ENCODE measurements at places on chromosomes 3 and 15.

DNA sequence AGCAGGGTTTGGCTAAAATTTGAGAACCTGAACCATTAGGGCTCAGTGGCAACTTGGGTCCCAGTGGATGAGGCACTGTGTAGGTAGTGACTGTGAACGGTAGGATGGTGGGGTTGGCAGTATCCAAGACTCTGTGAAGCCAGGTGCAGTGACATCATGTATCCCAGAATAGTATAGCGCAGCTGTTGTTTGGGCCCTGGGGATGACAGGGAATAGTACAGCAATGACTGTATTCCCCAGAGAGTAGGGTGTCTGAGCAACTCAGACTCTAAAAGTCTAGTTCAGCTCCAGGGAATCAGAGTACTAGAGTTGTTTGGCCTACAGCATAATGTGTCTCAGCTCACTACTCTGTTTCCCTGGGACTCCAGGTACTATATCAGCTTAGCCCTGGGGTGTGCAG, 20.7 kb upstream of the PPP2R3A start:
- DNase-seq, result no peak

- DNase-seq, result no peak
Measured at GRCh38 chr3:134860141-134860540, 65.1 kb downstream of the EPHB1 start.

DNA sequence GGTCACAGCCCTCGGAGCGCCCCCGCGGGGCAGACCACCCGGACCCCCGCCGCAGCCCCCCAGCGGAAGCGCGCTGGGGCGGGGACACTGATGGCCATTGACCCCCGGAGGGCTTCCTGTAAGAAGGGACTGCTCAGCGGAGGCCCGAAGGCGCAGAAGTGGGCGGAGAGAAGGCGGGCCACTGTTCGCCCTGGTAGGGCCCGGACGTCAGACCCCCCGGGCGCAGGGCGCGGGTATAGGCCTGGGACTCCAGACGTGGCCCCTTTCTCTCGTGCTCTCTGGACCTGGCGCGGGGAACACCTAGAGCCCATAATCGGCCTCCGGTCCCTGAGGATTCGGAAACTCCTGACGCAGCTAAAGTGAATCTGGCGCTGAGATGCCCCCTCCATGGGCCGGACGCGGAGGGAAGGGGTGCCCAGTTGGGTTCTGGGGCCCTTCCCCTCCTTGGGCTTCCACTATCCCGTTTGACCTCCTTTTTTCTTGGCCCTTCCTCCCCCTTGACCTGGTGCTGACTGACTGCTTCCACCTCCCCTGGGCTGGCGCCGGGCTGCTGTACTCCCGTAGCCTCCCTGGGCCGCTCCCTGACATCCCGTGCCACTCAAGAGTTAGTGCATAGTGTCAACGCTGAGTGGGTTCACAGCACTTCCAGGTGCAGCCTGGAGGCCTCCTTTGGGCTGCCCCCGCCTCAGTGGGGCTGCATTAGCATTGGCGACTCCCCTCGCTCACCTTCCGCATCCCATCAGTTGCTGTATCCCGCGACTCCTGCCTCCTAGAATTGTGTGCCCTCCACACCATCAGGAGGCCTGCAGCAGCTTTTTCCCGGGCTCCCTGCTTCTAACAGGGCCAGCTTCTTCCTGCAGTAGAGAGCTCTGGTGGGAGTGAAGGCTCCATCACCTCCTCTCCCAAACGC, 694 bp downstream of the ABTB1 start:
- DNase-seq, result peak; percentile 74

GRCh38 chr15:77974098-77974414, 103.5 kb downstream of the TBC1D2B start:
- DNase-seq, result no peak

GRCh38 chr3:172142864-172143451, 103.6 kb downstream of the FNDC3B start:
- no peak for DNase-seq

DNA sequence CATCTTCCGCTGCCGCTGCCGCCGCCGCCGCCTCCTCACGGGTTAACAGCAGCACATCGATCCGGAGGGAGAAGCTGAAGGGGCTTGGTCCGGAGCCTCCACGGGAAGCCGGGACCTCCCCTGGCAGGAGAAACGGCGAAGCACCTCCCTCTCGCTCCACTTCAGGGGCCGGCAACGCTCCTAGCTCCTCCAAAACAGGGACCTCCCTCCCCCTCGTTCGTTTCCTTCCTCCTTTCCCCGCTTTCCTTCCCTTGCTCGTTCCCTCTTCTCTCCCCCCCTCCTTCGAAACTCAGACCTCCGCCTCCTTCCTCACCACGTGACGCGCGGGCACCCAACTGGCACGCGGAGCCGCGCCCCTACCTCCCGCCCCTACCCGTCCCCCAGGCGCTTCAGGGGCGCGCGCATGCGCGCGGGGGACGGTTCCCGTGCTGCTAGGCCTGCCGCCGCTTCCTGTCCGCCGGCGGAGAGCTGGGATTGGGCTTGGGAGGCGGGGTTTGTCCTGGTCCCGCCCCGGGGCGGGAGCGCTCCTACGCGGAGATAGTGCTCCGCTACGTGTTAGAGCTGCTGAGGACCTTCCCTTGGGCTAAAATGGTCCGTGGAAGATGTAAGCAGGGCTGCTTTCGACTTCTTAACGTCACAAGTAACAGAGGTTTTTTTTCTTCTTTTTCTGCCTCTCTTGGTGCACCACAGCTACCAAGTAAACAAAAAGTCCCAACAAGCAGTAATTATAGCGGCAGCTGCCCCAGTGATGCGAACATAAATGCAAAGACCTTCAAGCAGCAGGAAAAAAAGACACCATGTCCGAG, at the start of gene ADAM10:
TSS of gene ADAM10 (minus strand) at position 176 of the 806 bp plus-strand sequence. CDS start at position 3, 173 bp downstream.
- peak; percentile 99 for DNase-seq

- DNase-seq, result peak; percentile 24
Measured at GRCh38 chr3:132343018-132343612, 25.9 kb downstream of the ACP3 start.

GRCh38 chr15:101136381-101137268, 115.2 kb downstream of the CHSY1 start:
- no peak for DNase-seq

- DNase-seq, result no peak
Measured at GRCh38 chr15:85905751-85906450, 111.2 kb upstream of the KLHL25 start.

GRCh38 chr15:84950570-84951111, 31.0 kb upstream of the PDE8A start:
- DNase-seq, result no peak

GRCh38 chr3:42999632-43000031, 20.5 kb downstream of the GASK1A start:
- no peak for DNase-seq

GRCh38 chr15:55194256-55194655, 2.5 kb downstream of the RSL24D1 start:
- DNase-seq, result no peak

GRCh38 chr15:67758619-67759300, 66.5 kb upstream of the SKOR1 start:
- DNase-seq, result no peak

- no peak for DNase-seq
Measured at GRCh38 chr3:173889596-173889995, 492.1 kb downstream of the NLGN1 start.

DNA sequence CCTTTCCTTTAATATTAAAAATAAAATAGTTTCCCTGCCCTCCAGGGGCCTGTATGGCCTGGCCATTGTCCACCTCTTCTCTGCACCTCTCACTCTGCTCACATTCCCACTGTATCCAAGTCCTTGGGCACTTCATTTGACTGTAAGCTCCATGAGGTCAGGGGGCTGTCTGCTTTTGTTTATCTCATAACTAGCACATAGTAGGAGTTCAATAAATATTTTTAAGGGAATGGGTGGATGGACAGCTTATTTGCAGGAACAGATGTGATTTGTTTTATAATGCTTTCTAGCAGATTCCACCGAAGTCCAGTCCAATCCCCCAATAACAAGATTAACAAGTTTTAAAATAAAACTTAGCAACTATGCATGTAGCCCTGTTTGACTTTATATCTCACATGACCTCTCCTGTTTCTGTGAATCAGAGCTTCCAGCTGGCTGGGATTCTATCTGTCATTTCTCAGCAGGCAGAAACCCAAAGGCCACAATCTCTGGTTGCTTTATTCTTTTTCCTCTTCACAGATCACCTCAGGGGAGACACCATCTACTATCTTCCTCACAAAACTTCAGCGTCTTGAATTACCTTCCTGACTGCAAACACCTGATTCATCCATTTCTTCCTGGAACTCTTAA, 123.0 kb upstream of the NR2F2 start:
- DNase-seq, result no peak

GRCh38 chr3:125261031-125261430, 48.5 kb upstream of the SLC12A8 start:
- no peak for DNase-seq

DNA sequence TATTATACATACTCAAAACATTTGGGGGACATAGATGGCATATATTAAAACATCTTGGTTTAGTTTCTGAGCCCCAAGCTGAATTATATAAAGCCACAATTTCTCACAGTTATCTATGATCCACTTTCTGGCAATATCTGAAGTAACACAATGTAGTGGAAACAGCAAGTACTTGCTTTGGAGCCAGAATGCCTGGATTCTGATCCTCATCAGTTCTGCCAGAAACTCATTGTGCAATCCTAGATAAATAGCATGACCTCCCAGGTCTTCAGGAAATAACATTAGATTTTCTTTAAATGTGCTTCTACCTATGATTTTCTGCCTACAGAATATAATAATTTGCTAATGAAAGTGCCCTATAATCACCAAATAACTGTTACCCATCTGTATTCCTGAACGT, 544.9 kb downstream of the NAALADL2 start:
- DNase-seq, result no peak

DNA sequence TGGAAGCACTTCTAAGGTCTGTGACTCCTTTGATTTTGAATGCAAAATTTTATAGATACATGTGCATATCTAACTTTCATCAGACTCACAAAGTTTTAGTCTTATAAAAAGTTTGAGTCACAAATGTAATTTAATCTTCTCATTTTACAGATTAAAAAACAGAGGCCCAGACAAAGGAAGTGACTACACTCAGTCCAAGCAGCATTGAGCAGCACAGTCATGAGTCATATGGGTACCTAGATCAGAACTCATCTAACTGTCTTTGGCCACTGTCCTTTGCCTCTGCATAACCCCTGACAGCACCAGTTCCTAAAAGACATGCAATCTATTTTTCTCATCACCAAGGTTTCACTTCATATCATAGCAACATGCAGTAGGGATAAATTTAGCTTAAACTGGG, 210.7 kb upstream of the KCNH8 start:
- peak; percentile 51 for DNase-seq

- DNase-seq, result no peak
Measured at GRCh38 chr3:45000823-45001222, 24.8 kb downstream of the EXOSC7 start.

- DNase-seq, result no peak
Measured at GRCh38 chr3:147554332-147554731, 145.2 kb downstream of the ZIC1 start.

GRCh38 chr3:4745235-4745610, 234.0 kb upstream of the BHLHE40 start:
- DNase-seq, result no peak

GRCh38 chr3:132517311-132517710, 79.8 kb upstream of the ACKR4 start:
- DNase-seq, result no peak

DNA sequence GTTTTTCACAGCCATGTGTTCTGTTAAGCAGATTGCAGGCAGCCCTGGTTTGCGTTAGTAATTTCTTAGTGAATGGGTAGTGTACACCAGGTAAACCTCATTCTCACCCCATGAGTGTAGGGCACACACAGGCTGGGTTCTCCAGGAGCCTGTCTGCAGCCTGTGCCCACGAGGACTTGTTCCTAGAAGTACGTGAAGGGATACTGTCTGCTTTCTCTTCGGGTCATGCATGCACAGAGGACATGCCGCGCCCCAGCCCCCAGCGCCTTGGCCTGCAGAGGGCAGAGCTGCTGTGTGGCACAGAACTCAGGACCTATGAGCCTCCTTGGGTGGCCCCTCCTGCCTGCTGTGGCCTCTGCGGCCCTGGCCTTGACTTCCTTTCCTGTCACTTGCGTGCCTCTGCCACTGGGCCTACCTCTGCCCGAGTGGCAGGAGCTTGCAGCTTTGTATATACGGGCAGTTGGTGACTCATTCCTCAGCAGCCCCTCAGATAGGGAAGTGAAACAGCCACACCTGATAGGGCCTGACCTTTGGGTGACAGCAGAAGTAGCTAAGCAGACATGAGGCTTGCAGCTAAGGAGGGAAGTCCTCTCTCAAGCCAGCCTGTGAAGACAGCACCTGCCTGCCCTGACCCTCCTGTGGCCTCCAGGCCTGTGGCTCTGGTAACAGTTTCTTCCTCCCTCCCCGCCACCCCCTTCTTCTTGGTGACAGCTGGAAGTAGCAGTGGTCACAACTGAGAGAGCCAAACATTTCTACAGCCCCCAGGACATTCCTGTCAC, 19.5 kb downstream of the PPCDC start:
- peak; percentile 87 for DNase-seq

Measured in GM13977 (cell line).